A673 (cell line): ENCODE measurements at places on chromosomes 3 and 15. TPM values are rescaled to one million over a fixed set of nuclear protein-coding genes. Genes with fewer than 3 reads are reported as not detected.

Gene CPOX
- 25.8 and 27.7 TPM in 2 replicates for total RNA-seq

Gene CTXND1
- not detected in 2 replicates for total RNA-seq

Gene PML
- total RNA-seq, result 39.7 and 40.0 TPM in 2 replicates

Gene FEZF2
- not detected in 2 replicates for total RNA-seq

Gene LTK
- total RNA-seq, result 3.8 and 5.4 TPM in 2 replicates

Gene TOPBP1
- total RNA-seq, result 56.8 and 59.8 TPM in 2 replicates
